ENCODE measurements at places on chromosomes 1 and 21.

DNA sequence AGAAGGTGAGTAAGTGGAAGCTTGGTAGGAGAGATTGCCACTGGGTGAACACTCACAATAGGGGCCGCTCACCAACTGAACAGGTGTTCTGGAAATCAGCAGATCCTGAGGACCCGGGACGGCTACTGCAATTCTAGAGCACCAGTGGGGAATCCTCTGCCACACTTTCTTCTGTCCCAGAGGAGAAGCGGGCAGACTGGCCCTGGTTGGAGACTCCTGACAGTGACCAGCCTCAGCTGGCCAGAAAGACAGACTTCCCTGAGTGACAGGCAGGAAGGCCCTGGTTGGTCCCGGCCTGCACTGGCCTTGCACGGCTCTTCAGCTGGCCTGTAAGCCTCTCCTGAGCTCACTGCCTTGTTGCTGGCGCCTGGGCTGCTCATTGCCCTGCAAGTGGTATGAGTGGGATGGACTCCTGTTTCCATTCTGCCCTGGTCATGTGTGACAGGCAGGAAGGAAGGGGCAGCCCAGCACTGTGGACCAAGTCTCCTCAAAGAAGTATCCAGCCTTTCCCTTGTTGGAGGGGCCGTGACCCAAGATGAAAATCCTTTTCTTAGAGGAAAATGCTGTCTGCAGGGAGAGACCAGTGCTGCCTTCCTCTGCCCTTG lies 34.5 kb downstream of the MAN1C1 start:
- DNase-seq = no peak

DNA sequence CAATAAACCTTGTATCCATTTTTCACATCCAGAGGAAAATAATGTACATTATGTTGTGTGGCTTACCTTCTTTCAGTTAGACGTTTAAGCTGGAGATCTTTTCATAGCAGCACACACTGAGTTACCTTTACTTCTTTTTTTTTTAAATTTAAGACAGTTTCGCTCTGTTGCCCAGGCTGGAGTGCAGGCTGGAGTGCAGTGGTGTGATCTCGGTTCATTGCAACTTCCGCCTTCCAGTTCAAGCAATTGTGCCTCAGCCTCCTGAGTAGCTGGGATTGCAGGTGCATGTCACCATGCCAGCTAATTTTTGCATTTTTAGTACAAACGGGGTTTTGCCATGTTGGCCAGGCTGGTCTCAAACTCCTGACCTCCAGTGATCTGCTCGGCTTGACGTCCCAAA lies 7.4 kb upstream of the CAMTA1 start:
- no peak for DNase-seq

DNA sequence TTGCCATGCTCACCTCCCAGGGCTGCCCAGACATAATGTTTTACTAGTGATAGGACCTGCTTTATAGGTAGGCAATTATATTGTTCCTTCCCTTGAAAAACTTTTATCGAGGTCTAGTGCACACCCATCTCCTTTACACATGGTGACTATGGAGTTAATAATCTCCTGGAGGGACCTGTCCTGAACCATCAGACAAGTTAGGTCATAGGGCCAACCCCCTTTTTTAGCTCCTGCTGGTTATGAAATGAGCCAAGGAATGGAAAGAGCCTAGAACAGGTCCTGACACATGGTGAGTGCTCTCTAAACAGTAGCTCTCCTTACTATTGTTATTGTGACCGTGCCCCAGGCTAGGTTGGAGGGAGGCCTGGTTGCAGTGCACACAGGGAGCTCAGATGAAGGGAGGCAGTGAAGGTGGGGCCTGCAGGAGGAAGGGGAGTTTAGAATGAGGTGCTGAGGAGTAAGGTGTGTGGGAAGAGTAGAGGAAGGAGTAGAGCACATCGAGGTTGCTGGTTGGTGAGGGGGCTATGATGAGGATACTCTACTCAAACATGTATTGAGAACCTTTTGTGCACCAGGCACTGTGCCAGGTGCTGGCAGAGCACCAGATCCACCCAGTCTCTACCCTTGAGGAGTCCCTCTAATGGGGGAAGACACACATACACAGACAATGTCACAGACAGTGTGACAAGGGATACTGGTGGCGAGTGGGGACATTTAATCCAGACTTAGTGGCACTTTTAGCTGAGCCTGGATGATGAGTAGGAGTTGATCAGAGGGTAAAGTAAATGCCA lies 14.1 kb upstream of the LMNA start:
- no peak for DNase-seq

GRCh38 chr1:153119491-153119971 lies 6.2 kb upstream of the SPRR2F start:
- no peak for DNase-seq

DNA sequence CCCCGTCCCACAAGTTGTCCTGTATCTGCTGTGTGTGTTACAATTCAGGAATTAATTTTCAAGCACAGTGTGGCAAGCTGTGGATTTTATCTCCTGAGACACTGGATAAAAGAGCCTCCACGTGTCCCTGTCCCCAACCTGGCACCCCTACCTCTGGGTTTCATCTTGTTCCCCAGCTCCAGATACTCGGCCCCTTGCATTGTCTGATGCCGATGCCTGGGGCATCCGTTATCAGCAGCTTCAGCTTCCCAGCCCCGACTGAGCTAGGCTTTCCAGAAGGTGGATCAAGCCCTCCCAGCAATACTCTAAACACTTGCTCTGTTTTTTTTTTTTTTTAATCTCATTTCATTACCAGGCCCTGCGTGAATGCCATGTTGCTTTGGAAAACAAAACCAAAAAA lies 159.4 kb downstream of the PLXNA2 start:
- no peak for DNase-seq

DNA sequence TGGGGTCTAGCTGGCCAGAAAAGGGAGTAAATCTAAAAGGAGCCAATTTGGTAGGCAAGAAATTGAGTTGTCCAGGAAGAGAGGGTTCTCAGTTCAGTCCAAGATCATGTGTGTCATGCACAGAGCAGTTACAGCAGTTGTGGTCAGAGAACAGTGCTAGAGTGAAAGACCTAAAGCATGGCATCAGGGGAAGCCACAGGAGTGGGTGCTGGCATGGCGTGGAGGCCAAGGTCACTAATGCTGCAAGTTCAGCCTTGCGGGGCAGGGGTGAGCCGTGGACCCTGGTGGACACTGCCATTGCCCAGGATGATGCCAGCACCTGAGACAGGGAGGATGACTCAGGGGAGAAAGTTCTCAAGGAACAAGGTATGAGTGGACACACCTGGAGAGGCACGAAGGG lies 16.6 kb upstream of the TMEM125 start:
- DNase-seq = no peak

DNA sequence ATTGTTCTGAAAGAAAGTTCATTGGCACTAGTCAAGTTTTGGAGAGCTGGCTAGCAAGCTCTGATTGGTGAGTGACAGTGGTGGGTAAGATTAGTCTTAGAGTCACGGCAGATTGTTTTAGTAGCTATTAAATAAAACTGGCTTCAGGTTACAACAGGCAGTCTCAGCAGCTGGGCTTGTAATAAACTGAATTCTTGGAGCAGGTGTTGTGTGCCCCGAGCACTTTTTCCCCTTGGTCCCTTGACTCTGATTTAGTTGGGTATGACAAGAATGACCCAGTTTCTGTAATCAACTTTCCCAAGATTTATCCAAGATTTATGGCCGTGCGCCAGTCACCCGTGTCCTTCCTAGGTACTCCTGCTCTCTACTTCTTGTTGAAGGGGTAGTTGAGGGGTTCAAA lies 40.2 kb downstream of the TBCE start:
- no peak for DNase-seq

- no peak for DNase-seq
Measured at GRCh38 chr1:3474421-3474820, 20.0 kb downstream of the ARHGEF16 start.

DNA sequence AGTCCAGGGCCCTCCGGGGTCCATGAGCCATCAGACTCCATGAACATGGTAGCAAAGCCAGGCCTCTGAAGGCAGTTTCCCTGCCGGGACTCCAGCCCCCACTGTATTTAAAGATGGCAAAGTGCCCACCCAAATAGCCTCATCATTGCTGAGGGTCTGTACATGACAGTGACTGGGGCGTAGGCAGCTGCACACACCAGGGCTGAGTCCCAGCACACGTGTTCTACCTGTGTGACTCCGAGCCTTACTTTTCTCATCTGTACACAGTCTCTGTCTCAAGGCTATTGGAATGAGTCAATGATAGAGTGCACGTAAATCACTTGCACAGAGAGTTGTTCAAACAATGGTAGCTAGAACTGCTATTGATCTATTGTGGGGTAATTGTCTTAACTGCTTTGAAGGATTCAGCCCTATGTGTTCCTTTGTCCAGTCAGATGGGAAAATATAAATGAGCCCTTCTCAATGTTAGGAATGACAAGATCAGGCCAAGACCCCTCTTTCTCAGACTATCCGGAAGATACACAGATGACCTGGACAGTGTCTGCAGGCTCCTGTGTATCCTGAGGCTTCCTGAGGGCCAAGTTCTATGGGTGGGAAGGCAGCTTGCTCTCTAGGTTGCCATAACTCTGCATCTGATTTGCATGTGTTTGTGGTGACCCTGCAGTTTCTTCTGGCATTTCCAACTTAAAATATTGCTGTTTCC lies 48.9 kb downstream of the RASSF5 start:
- DNase-seq = no peak

DNA sequence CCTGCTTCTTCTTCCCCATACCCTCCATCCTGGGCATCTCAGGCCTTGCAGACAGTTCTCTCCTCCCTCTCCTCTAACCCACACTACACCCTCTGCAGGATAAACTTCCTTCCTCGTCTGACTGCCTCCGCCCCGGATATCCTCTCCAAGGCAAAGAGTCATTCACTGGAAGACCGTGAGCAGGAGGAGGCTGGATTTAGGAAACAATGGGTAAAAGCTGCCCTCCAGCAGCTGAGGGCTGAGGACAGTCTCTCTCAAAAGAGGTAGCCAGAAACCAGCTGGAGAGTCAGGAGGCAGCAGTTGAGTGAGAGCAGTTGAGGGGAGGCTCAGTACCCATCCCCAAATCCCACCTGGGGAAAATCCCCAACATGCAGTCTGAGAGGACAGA lies 1.4 kb downstream of the CSRP1 start:
- peak; percentile 69 for DNase-seq

DNA sequence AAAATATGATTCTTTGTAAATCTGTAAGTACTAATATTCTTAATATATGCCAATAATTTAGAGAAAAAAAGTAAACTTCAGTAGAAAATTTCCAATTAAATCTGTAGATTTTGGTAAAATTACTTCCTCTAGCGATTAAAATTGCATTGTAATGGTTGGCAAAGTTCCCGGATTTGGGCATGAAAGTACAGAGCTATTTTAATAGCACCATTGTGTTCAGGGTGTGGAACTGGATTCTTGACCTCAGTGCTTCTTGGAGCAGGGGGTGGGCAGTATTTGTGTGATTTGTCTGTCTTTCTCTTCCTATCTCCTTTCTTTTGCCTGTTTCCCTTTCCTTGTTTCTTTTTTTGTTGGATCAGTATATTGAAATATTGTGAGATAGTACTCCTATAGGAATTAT lies 72.1 kb downstream of the DNM3 start:
- peak; percentile 53 for DNase-seq

GRCh38 chr1:67695963-67696362 lies 11.0 kb downstream of the GADD45A start:
- no peak for DNase-seq

DNA sequence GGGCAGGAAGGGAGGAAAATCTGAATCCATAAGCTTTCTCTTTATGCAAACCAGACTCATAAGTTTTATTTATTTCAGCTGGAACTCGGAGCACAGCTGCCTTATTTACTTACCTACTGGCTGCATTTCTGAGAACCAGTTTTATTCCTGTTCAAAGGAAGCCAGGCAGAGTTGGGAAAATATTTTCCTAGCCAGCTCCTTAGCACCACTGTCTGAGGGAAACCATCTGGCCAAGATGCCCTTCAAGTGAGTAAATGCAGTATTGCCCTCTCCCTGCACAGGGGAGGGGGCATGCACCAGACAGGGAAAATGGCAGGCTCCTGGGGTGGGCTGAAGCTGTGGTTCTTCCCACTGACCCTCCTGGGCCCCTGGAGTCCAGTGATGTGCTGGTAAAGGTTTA lies 28.9 kb upstream of the FMOD start:
- DNase-seq = no peak

- no peak for DNase-seq
Measured at GRCh38 chr1:156012051-156012817, 8.5 kb downstream of the SSR2 start.

DNA sequence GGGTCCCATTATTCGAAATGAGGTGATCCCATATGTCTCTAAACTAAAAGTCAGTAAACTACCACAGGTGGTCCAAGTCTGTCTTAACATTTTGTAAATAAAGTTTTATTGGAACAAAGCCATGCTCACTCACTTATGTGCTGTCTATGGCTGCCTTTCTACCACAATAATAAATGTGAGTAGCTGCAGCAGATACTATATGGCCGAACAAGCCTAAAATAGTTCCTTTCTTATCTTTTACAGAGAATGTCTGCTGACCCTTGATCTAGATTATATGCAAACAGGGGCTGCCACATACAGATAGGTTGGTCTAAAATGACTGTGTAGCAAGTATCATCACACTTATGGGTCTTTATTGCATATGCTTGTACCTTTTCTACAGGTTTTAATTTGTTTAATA lies 140.0 kb downstream of the VAV3 start:
- DNase-seq = no peak

- DNase-seq = no peak
Measured at GRCh38 chr1:167594822-167595221, 35.2 kb upstream of the RCSD1 start.

GRCh38 chr21:36035381-36035791 lies 24.9 kb downstream of the SETD4 start:
- DNase-seq = no peak

DNA sequence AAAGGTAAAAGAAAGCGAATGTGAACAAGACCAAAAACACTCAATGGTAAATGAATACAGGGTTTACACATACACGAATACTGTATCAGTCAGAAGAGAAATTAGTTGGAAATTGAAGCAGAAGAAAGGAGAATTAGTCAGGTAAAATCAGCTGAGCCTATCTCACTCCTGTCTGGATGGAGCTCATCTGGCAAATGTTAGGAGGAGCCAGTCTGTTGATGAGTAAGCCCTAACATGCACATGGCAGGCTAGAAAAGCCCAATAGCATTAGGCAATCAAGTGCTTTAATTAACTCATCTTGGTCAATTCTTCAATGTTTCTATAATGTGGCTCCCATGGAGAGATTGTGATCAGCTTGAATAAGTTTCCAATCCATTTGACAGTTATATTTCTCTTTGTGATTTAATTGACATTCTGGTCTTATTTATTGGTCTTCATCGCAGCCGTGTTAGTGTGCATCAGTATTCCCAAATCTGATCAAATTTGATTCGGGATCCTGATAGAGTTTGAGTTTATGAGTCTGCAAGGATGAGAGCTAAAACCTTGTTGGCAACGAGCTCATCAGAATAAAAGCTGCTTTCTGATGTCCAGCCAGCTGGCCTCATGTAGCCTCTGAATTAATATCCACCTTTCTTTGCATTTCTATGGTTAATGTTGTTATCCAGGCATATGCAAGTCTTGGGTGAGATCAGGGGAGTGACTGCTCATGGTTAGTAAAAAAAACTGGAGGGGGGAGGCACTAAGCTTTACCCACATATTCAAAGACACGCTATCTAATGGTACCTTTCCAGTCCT lies 22.1 kb upstream of the KCNA10 start:
- no peak for DNase-seq

- peak; percentile 94 for DNase-seq
Measured at GRCh38 chr1:156689035-156689952, 12.1 kb upstream of the NES start.

Measured in astrocyte of the hippocampus (primary cell).